Ovary (tissue), 10 donors: ENCODE measurements at places on chromosomes 2 and 18. TPM values are rescaled to one million over a fixed set of nuclear protein-coding genes. Genes with fewer than 3 reads are reported as not detected.

The DPYSL5 gene
- 0.05 TPM for polyA plus RNA-seq

DNA sequence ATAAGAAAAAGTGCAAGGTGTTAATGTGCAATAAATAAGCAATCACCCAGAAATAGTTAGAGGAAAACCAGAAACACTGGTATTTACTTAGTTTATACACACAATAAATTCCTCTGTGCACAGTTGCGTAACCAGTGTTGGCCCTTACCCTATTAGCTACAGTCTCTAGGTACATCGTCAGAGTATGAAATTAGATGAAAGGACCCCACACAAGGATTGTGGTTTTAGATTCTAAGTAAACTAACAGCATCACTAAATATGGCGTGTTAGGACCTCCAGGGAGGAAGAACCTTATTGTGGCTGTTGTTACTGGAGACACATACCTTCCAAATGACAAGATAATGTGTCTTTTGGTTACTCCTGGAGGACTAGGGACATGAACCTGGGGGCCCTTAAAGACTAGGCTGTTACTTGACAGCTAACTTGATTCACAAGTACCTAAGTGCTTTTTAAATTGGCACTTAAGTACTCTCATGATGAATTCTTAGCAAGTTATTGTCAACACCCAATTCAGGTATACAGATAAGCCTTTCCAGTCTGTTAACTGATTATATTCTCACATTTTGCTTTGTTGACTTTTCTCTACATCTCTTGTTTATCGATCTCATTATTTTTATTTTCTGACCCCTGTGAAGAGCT lies 115.3 kb downstream of the FEZ2 start:
- peaks cover 10% of the 10 kb centered on the region for H3K4me1 ChIP-seq
- no peak overlapping the region for H3K27ac ChIP-seq
- no peak overlapping the region for H3K4me3 ChIP-seq
- DNase-seq, result no peak
- H3K27me3 ChIP-seq, result no peaks in the 10 kb centered on the region

- no peaks in the 10 kb centered on the region for H3K36me3 ChIP-seq
- no peak overlapping the region for H3K4me3 ChIP-seq
- H3K4me1 ChIP-seq, result peaks cover 6% of the 10 kb centered on the region
- no peaks in the 10 kb centered on the region for H3K27me3 ChIP-seq
- DNase-seq, result no peak
Observed at GRCh38 chr2:236631856-236632291, 62.2 kb downstream of the ACKR3 start.

DNA sequence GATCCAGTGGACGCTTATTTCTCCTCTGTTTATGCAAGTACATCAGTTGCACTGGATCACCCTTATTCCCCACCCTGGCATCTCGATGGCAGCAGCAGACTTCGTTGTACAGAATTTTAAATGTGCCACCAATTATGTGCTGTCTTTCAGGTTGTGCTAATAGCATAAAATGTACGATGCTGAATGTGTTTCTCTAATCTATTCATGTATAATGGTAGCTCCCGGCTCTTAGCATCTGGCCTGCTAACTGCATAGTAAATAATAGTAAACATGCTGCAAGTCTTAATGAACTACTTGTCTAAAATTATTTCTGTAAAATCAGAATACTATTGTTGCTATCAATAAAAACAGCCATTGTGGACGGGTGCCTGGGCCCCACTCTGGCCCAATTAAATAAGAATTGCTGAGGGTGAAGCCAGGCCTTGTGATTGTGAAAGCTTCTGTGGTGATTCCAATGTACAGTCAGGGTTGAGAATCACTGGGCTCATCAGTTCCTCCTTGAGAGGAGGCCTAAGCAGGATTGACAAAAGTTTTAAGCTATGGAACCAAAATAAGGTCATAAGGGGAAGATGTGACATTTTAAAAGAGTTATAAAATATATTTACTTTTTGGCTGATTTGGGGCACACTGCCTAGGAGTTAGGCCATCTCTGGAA lies 14.4 kb upstream of the MYO3B start:
- no peak for DNase-seq
- H3K36me3 ChIP-seq, result no peaks in the 10 kb centered on the region
- no peak overlapping the region for H3K4me3 ChIP-seq

DNA sequence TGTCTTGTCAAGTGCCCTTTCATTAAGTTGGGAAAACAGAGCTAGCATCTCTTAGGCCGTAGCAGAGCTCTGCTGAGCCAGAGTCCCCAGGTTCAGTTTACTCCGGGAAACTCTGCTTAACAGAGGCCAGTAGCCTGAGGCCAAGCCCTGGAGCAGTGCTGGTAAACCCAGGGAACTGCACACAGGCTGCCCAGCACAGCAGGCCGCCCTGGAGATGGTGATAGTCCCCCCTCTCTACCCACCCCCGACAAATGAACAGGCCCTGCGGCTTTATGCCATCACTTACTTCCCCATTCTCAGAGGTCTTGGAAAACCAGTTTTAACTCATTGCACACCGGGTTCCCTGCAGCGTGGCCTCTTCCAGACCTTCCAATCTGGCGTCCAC lies 3.5 kb downstream of the CNNM4 start:
- H3K27me3 ChIP-seq, result no peaks in the 10 kb centered on the region
- H3K27ac ChIP-seq, result no peak overlapping the region
- H3K4me1 ChIP-seq, result peaks cover 17% of the 10 kb centered on the region
- DNase-seq, result no peak
- peak overlapping the region; percentile 70 for H3K4me3 ChIP-seq

The DLGAP1 gene
- 2.0 TPM for polyA plus RNA-seq

The EVA1A gene
- 0.62 TPM for polyA plus RNA-seq

DNA sequence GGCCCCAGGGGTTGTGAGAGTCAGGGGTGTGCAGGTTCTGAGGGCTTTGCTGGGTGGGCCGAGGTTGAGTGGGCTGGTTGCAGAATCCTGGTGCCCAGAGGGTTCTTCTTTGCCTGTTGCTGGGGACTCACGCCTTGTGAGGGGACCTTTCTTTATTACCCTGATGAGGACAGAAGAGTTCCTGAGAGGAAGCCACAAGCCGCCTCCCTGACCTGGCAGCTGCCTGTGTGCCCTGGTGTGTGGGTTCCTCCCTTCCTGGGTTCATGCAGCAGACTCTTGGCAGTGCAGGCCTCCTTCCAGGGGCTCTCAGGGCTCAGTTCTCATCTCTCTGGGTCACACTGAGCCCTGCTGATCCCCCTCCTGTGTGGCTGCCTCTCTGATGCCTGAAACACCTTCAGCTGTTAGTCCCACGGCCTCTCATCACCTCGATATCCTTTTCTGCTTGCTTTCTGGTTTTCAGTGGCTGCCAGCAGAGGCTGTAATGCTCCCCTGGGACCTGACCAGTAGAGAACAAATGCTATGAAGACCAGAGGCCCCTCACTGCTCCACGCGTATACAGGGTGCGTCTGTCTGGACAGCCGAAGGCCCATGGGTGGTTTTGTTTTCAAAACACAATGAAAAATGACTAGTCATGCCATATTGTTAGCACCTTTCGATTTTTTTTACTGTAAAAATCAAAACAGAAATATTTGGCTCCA lies 191.3 kb downstream of the AGAP1 start:
- H3K4me3 ChIP-seq, result no peak overlapping the region
- peaks cover 1% of the 10 kb centered on the region for H3K4me1 ChIP-seq
- DNase-seq, result no peak
- H3K36me3 ChIP-seq, result no peaks in the 10 kb centered on the region

The POTEC gene
- polyA plus RNA-seq, result not detected

GRCh38 chr2:42101206-42102023 lies 53.6 kb downstream of the PKDCC start:
- no peaks in the 10 kb centered on the region for H3K36me3 ChIP-seq
- H3K27me3 ChIP-seq, result no peaks in the 10 kb centered on the region
- H3K4me1 ChIP-seq, result peaks cover 4% of the 10 kb centered on the region
- peak overlapping the region; percentile 44 for H3K4me3 ChIP-seq
- peak overlapping the region; percentile 86 for H3K27ac ChIP-seq

The PJVK gene
- 5.1 TPM for polyA plus RNA-seq

The EDAR gene
- polyA plus RNA-seq, result 0.11 TPM

DNA sequence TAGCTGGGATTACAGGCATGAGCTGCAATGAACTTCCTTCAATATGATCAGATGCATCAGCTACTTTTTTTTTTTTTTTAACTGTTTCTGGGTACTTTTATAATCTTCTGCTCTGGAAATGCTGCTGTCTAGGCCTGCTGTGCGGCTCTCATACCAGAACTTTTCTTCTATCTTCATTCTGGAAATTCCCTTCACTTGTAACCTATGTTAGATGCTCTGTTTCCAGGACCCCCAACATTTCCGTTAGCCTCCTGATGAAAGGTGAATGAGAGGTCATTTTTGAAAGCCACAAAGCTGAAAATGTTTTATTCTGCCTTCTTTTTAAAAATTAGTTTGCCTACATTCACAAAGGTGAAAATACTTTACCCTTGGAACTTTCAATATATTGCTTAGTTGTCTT lies 8.6 kb downstream of the AGFG1 start:
- no peak for DNase-seq
- no peaks in the 10 kb centered on the region for H3K27me3 ChIP-seq
- H3K4me3 ChIP-seq, result no peak overlapping the region
- no peak overlapping the region for H3K27ac ChIP-seq
- no peaks in the 10 kb centered on the region for H3K36me3 ChIP-seq

DNA sequence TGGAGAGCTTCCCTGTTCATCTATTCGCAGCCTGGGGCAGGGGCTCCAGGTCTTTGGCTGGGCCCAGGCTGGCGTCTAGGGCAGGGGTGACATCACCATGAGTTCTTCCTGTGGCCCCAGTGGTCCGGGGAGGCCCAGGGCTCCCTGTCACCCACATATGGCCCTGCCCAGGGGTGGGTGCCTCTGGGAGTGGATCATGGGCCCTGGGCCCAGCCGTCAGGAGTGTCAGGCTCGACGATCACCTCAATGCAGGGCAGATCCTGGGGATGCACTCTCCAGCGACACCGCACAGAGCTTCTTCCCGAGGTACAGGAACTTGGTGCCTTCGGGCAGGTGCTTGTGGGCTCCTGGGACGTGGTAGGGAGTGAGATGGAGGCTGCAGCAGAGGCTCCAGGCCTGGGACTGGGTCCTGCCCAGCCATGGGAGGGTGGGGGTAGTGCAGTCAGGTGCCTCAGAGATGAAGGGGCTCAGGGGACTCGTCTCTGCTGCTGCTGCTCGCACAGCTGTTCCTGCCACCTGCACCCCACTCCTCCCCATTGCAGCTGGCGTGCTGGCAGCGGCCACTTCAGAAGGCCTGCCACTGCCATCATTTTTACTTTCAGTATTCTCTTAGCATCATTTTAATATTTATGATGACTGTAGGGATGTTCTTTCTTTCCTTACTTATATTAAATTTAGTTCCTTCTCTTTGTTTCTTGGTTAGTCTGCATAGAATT lies 196.0 kb upstream of the VRK2 start:
- no peaks in the 10 kb centered on the region for H3K36me3 ChIP-seq
- H3K27ac ChIP-seq, result no peak overlapping the region
- no peaks in the 10 kb centered on the region for H3K4me1 ChIP-seq
- no peak overlapping the region for H3K4me3 ChIP-seq
- no peak for DNase-seq

The TEKT4 gene
- not detected for polyA plus RNA-seq

GRCh38 chr2:1045109-1045508 lies 94.5 kb downstream of the SNTG2 start:
- no peaks in the 10 kb centered on the region for H3K27me3 ChIP-seq
- H3K36me3 ChIP-seq, result no peaks in the 10 kb centered on the region
- H3K4me3 ChIP-seq, result no peak overlapping the region
- H3K27ac ChIP-seq, result no peak overlapping the region
- no peaks in the 10 kb centered on the region for H3K4me1 ChIP-seq

DNA sequence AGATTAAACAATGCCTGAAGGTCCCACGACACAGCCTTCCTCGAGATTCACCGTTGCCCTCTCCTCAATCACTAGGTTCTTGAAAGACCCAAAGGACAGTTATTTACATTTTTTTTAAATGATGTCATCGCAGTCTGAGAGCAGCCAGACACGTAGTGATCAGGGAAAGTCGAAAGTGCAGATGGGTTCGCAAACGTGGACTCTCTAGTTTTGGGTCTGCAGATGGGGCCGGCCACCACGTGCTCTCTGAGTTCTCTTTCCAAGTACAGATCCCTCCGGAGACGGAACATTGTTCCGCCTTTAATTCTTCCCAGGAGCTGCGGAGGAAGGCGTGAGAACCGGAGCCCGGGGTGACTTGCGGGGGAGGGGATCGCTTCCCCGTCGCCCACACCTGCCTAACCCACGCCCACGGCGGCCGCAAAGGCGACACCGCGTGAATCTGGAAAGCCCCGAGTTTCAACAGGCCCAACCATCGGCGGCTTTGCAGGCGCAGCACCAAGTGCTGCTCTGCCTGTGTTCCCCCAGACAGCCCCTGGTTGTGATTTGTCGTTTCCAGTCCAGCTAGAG lies 54.3 kb downstream of the PKDCC start:
- no peaks in the 10 kb centered on the region for H3K36me3 ChIP-seq
- peaks cover 4% of the 10 kb centered on the region for H3K4me1 ChIP-seq
- DNase-seq, result peak; percentile 73
- peak overlapping the region; percentile 96 for H3K27ac ChIP-seq
- H3K4me3 ChIP-seq, result peak overlapping the region; percentile 44

The TPRKB gene
- 41.7 TPM for polyA plus RNA-seq

The MAP3K19 gene
- polyA plus RNA-seq, result 0.02 TPM

GRCh38 chr2:186575856-186576255 lies 14.0 kb upstream of the ITGAV start:
- no peak for DNase-seq
- H3K4me1 ChIP-seq, result no peaks in the 10 kb centered on the region
- H3K36me3 ChIP-seq, result no peaks in the 10 kb centered on the region

- no peaks in the 10 kb centered on the region for H3K36me3 ChIP-seq
- H3K27me3 ChIP-seq, result no peaks in the 10 kb centered on the region
- DNase-seq, result peak; percentile 69
- H3K27ac ChIP-seq, result no peak overlapping the region
Observed at GRCh38 chr2:100262555-100263320, 59.6 kb downstream of the LONRF2 start.

The TMEM237 gene
- 13.3 TPM for polyA plus RNA-seq

The AOX1 gene
- polyA plus RNA-seq, result 105 TPM

The TUBA3D gene
- 0.24 TPM for polyA plus RNA-seq

DNA sequence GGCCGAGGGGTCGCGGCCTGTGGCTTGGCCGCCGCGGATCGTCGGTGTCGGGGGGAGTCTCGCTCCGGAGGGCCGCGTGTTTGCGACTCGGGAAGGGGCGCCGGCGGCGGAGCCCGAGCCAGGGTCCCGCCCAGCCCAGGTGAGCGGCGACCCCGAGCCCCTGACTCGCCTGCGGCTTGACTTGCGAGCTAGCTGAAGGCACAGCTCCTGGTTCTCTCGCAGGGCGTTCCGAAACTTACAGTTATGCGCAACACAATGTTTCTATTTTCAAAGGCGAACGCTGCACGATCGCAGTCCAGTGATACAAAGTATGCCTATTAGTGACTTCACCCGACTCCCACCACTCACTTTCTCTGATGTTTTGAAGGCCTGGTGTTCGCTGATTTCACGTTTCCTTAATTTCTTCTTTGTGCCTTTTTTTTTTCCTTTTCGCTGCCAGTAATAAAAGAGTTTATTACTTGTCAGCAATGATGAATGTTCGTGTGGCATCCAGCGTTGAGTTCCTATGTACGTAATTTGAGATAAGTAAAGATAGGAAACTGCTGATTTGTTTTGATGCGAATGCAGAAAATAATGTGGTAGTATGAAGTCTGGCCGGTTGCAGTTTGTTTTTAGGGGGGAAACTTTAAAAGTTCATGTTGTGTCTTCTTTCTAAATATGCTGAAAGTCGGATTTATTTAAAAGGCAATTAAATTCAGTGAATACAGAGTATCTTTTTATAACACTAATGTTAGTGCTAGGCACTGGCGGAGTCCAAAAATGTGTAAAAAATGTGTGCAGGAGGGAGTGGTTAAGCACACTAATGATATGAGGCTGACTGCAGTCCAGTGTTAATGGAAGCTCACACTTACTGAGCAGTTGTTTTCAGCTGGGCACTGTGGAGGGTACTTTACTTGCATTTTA lies 706 bp downstream of the UBXN2A start:
- DNase-seq, result peak; percentile 41
- H3K27me3 ChIP-seq, result no peaks in the 10 kb centered on the region
- peak overlapping the region; percentile 89 for H3K4me3 ChIP-seq
- H3K27ac ChIP-seq, result peak overlapping the region; percentile 74
- peaks cover 4% of the 10 kb centered on the region for H3K4me1 ChIP-seq

The UGT1A3 gene
- not detected for polyA plus RNA-seq
